ENCODE measurements at places on chromosomes 12 and 14.

- DNase-seq = no peak
Observed at GRCh38 chr12:27672643-27673042, 23.6 kb upstream of the REP15 start.

DNA sequence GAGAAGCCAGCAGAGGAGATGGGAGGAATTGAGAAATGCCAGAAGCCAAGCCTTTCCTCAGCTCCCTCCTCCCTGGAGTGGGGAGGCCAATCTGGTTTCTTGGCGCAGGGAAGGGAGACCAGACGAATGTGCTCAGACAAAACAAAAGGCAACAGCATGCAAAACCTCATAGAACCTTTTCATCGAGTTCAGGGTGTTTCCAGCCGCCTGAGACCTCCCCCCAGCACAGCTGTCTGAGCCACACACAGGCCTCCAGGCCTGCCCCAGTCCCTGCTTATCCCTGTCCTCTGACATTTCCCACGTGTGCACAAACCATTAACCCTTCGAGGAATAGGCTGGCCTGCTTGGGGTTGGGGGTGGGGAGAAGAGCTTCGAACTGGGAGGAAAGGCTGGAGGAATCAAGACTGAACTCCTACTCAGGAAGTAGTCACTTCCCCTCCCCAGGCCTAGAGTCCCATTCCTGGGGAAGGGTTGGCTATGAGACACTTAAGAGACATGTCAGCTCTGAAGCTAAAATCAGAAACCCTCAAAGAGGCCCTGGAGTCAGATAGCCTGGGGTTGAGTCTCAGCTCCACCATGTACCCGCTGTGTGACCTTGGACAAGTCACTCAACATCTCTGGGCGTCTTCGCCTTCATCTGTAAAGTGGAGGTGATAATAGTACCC, 10.7 kb downstream of the TBX3 start:
- DNase-seq = no peak

DNA sequence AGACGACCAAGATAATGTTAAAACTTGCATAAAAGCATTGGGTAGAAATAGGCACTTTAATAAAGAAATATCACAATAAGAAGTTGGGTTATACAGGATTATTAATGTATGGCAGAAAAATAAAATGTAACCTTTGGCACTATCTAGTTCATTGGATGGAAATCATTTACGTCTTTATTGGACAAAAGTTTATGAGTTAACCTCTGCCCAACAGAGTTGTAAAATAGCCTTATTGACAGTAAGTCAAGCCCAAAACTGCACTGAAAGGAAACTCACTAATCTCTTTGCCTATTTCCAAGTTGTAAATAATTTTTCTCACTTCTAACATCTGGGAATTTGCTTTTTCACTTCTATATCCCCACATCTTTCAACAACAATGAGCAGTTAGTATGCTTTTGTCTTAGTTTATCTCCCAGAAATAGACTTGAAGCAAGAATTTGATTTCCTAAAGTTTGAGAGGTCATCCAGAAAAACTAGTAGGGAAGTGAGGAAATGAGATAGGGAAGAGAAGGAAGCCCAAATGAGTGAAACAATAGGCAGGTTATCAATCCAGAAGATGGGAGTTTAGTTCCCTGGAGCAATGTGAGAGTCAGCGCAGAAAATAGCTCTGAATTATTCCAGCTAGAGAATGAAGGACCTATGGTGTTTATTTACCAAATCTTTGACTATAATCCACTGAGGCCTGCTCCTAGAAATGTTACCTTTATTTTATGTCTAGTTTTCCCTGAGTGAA, 434.8 kb downstream of the CCER1 start:
- DNase-seq = no peak

DNA sequence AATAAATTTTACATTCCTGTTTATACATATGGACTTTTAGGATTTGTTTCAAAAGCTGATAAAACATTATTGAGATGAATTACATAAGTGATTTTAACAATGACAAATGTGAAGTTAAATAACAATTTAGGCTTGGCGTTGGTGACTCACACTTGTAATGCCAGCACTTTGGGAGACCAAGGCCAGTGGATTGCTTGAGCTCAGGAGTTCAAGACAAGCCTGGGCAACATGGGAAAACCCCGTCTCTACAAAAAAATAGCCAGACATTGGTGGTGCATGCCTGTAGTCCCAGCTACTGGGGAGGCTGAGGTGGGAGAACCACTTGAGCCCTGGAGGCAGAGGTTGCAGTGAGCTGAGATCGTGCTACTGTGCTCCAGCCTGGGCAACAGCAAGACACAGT, 7.4 kb downstream of the ACOT2 start:
- DNase-seq = no peak

DNA sequence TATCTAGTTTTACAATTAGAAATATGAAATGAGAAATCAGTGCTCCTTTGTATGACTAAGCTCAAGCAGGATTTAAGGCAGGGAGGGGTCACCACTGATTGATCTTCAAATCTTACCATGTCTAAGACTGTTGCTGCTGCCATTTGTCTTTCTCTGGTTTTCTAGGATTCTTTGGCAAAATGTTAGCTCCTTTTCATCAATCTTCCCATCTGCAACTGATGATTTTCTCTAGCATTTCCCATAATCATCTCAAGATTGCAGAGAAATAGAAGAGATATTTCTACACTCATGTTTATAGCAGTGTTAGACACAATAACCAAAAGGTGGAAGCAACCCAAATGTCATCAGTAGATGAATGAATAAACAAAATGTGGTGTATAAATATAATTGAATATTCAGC, 175.0 kb downstream of the RAD51B start:
- no peak for DNase-seq

- no peak for DNase-seq
Observed at GRCh38 chr12:47636908-47637780, 68.7 kb downstream of the RPAP3 start.

GRCh38 chr12:916240-916639, 33.3 kb downstream of the RAD52 start:
- DNase-seq = no peak

DNA sequence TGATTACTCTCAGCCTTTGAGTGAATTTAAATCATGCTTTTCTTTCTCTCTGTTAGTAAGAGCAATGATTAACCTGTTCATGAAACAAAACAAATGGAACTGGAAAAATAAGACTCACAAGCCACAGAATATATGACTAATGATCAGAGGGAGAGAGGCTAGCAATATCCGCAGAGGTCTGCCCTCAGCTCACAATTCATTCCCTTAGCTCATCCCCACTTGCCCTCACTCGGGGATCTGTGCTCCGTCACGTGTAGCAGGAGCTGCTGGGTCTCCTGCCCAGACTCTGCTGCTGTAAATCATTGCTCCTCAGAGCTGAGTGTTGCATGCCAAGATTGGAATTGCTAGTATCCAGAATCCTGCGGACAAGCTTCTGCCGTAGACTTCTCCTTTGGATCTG, 53.1 kb upstream of the GNG2 start:
- no peak for DNase-seq

DNA sequence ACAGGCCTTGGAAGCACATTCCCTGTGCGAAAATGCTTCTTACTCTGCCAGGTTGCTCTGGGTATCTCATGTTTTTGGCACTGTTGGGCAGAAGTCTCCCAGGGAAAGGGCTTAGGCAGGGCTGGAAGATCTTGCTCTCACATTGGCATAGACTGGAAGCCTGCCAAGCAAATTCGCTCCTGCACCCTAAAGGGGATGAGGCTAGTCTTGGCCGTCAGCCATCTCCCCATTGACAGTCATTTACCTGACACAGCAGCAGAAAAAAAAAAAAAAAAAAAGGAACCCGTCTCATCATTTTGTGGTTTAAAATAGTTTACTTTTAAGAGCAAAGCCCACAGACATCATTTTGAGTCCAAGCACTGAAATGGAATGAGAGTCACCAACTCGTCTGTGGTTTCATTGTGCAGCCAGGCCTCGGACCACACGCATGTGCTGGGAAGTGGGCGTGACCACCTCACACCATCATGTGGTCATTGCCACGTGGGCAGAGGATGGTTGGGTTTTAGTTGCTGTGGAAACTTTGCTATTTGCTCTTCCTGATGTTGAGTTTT, 84.8 kb downstream of the NRXN3 start:
- DNase-seq = no peak

DNA sequence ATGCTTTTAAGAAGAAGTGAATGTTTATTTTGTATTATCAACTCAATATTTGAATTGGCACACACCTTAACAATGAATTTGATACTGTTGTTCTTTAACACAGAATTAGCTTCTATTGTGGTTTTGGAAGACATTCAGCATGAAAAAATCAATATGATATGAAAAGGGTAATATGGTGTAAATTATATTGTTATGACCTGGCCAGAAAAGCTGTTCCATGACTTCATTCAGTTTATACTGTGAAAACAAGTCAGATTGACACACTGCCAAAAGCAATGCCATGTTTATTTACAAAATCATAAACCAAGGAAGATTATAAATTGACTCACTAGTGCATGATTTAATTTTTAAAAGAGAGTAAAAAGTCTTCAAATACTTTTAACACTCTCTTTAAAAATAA, 851.4 kb upstream of the SEL1L start:
- DNase-seq = no peak

DNA sequence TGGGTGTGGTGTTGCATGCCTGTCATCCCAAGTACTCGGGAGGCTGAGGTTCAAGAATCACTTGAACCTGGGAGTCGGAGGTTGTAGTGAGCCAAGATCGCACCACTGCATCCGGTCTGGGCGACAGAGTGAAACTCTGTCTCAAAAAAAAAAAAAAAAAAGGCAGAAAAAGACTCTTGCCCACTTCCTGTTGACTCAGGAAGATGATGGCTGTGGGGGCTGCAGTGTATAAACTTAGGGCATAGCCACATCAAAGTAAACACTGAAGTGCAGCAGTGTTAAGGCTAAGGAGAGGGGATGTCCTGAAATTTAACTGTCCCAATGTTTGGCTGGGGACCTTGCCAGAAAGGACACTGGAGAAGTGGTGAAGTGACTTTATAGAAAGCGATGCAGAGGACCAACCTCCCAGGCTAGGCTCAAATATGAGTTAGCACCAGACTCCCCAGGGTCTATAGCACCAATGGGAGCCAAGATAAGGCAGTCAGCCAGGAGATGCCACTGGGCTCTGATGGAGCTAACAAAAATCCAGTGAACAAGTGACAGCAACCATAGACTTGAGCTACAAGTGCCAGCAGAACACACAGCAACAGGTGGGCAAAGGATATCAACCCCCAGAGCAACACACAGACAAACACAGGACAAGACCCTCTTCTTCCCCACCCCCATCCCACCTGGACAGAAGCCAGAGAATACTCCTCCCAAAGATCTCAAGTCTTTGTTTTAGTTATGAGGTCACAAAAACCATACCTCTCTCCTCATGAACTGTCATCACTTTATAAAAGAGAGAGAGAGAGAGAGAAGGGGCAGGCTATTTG, 28.0 kb downstream of the NELL2 start:
- DNase-seq = no peak

- DNase-seq = no peak
Observed at GRCh38 chr14:44316647-44317440, 190.2 kb downstream of the FSCB start.

GRCh38 chr12:42960087-42960527, 370.6 kb upstream of the PRICKLE1 start:
- no peak for DNase-seq

DNA sequence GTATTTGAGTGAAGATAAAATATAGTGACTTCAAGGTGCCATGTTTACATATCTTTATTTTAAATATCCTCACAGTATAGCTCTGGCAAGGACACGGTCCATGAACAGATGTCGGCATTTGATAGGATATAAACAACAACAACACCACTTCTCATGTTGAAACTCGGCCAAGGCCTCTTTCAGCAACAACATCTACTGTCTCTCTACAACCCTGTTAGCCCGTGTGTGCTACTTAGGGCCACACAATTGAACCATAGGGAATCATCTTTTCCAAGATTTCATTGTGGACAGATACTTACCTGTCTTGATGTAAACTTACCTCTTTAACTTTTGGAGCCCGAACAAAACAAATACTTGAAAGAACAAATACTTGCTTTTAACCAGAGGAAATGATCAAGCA, 168.7 kb upstream of the SSTR1 start:
- DNase-seq = no peak

DNA sequence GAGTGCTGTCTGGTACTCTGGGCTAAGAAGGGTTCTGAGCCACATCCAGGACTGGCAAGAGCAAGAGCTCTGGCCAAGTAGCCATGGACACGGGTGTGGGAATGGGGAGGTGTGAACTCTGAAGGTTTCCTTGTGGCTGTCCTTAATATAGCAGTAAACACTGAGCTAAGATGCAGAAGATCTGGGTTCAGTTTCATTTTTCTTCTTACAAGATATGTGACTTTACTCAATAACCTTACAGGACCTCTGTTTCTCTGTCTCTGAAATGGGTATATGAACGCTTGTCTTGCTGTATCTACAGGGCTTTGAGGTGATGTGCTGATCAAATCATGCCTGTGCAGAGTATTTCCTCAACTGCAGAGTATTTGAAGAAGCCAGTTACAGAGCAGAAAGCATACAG, 521.2 kb downstream of the VRK1 start:
- DNase-seq = no peak

- peak; percentile 56 for DNase-seq
Observed at GRCh38 chr14:49954171-49954631, 61.3 kb downstream of the ARF6 start.

- DNase-seq = no peak
Observed at GRCh38 chr14:90450667-90451066, 53.8 kb downstream of the CALM1 start.

GRCh38 chr12:42704810-42705401, 115.4 kb upstream of the PRICKLE1 start:
- no peak for DNase-seq

GRCh38 chr12:17301544-17301943, 695.6 kb upstream of the LMO3 start:
- DNase-seq = no peak

DNA sequence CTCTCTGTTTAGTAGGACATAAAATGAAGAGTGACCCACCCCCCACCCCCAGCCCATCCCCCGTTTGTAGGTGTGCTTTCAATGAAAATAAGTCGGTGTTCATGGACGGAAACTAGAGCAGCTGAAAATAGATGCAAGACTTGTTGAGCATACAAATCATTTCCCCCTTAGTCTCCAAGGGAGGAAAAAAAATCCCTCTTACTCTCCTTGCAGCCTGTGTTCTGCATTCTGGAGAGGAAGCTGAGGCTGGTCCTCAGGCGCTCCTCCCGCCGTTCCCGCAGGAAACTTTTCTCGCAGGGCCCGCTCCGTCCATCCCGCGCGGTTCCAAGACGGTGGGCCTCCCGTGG, 259.0 kb upstream of the E2F7 start:
- DNase-seq = no peak

DNA sequence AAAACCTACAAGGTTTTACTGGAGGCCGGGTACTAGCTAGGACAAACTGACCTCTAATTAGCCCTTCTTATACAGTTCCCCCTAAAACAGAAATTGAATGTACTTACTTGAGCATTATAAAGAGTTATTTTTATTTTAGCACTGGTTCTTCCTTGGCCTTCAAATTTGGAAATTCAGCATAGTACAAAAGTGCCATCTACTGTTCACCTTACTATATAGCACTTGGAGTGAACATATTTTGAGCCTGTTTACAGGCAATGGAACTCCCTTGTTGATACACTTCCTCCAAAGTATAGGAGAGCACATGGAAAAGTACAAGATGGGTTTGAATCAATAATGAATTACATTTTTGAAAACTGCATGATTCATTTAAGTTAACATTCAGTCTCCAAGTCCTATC, 3.9 kb upstream of the POC1B start:
- no peak for DNase-seq

GRCh38 chr12:6869049-6870021, 2.0 kb downstream of the TPI1 start:
- peak; percentile 72 for DNase-seq

All from psoas muscle (tissue), 8 donors.